Mammary epithelial cell (primary cell): ENCODE measurements at places on chromosomes 3 and 15.
A peak's percentile ranks its signal among the peaks of the same experiment; 100 is the strongest.

DNA sequence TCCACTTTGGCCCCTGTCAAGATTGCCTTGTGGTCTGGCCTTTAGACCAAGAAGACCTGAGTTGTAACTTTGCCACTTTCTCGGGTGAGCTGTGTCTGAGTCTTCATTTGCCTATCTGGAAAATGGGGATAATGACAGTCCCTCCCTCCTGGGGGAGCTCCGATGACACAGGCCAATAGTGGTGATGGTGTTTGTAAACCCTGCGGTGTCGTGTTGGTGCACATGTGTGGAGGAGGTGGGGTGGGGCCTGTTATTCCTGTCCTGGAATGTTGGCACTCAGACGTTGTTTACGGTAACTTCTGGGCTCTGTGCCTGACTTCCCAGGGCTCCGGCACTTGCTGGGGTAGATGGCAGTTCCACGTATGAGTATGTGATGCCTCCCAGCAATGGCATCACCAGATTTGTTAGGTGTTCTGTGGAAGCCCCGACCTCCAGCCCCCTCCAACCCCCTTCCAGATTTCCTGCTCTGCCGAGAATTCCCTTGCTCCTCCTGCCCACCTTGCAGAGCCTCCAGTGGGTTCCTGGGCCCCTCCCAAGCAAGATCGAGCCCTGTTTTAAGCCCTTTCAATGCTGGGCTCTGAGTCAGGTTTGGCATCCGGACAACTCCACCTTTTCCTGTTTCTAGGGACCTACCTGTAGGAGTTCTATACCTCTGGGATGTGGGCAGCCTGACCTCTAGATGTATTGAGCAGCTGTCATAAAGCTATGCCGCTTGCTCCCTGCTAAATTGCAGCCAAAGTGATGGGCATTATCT, 31.4 kb downstream of the HRH1 start:
- peak; percentile 90 for DNase-seq

GRCh38 chr3:72440491-72440890, 407.8 kb downstream of the SHQ1 start:
- DNase-seq: no peak

DNA sequence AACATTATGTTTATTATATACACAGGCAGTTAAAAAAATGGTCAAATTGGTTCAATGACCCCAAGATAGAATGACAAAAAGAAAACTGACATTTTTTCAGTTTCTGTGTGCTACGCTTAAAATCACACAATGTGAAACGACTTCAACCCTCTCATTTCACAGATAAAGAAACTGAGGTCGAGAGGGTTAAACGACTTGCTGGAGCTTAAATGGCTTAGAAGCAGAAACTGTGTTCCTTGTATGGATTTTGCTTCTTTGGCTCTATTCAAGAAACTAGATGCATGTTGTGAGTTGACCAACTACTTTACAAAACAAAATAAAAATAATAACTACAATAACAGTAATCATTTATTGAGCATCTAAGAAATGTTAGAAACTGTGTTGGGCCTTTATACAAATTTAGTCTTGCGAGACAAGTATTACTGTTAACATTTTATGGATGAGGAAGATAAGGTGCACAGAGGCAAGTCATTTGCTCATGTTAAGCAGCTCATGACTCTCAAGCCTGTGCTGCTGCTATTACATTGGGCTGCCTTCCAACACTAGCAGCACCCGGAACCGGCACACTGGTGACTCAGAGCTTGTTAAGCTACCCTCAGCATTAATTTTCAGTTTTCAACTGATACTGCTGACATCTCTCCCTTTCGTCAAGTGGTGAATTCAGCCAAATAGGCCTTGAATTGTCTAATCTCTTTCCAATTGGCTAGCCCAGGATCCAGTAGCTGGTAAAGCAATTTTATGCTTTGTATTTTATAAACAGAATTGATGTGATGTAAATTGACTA, 487.6 kb downstream of the NAALADL2 start:
- peak; percentile 87 for DNase-seq

- DNase-seq: peak; percentile 46
These were observed 64.2 kb downstream of the B3GNT5 start for GRCh38 chr3:183317271-183317670.

GRCh38 chr15:77084436-77084835, 13.5 kb upstream of the TSPAN3 start:
- DNase-seq: no peak

DNA sequence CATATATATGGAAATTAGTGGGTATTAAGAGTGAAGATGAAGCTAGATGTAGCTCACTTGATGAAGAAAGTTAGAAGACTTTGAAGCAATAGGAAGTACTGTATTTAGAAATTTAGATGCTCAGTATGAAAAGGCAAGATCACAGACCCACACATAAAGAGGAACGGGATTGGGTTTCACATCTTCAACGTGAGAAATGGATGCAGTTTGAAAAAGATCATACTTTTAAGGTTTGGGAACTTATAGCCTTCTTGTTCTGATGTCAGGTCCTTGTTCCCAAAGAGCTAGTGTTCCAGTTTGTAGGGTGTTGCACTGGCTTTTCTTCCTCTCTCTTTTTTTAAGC, 16.7 kb downstream of the AP3S2 start:
- no peak for DNase-seq

- DNase-seq: peak; percentile 13
These were observed 56.2 kb downstream of the GREM1 start for GRCh38 chr15:32774022-32774421.
